Lower lobe of right lung (tissue), 2 donors: ENCODE measurements at places on chromosomes 7 and 10. TPM values are rescaled to one million over a fixed set of nuclear protein-coding genes. Genes with fewer than 3 reads are reported as not detected.

BTBD16 gene
- 0.62 TPM for total RNA-seq

DNA sequence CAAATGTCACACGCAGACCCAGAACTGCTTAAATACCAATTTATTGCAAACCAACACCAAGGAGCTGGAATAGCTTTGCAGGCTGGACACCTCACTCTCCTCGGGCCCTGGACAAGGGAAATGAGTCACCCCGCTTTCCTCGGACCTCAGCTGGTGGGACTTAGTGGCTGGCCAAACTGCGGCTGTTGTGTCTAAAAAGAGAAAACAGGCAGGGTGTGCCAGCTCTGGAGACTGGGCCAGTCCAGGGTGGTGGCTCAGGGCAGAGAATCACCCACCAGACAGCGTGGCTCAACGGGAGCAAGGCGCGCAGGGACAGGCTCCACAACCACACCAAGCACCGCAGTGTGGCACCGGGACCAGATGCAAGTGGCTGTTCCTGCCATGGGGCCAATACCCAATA is 58.2 kb upstream of the CAMK2B start:
- DNase-seq, result no peak

- DNase-seq, result no peak
These were observed 104.6 kb downstream of the CALN1 start for GRCh38 chr7:72307566-72307965.

DNA sequence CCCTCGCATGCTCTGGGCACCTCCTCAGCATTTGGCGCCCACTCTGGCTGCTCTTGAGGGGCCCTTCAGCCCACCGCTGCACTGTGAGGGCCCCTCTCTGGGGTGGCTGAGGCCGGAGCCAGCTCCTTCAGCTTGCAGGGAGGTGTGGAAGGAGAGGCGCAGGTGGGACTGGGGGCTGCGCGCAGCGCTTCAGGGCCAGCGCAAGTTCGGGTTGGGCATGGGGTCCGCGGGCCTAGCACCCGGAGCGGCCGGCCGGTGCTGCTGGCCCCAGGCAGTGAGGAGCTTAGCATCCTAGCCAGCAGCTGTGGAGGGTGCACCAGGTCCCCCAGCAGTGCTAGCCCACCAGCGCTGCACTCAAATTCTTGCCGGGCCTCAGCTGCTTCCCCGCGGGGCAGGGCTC is 305.6 kb upstream of the ANKRD30A start:
- DNase-seq, result no peak

DNA sequence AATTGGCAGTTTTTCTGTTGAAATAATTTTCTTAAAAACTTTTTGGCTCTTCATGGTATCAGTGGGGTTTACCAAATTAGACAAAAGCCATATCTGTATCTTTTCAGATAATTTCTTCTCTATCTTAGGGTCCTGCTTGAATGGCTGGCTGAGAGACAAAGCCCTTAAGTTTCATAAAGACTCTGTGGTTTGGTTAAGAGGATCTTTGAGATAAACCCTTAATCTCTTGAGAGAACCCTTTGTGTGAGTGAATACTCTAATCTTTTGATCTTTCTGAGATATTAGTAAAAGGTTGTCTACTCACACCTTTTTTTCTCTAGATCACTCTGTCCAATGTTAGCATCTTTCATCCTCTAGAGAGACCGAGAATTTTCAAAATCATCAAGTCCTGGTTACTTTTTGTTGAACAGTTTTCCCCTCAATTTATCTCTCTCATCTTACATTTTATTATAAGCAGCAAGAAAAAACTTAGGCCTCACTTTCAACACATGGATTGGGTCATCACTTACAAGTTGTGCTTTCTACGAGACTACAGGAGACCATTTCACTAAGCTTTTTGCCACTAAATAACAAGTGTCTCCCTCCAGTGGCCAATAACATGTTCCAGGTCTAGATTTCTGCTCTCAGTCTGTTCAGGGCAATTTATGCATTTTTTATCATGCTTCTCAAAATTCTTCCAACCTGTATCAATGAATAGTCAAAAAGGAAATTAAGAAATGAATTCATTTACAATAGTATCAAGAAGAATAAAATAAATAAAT is 28.4 kb downstream of the DNAJC9 start:
- no peak for DNase-seq

MAPK8 gene
- total RNA-seq, result 47.9 TPM

VENTX gene
- 4.5 TPM for total RNA-seq

SPDYE8 gene
- total RNA-seq, result not detected

GRCh38 chr7:123666492-123666891 is 10.8 kb downstream of the LMOD2 start:
- no peak for DNase-seq

MKI67 gene
- 4.8 TPM for total RNA-seq

SLC39A12 gene
- 0.41 TPM for total RNA-seq

DNA sequence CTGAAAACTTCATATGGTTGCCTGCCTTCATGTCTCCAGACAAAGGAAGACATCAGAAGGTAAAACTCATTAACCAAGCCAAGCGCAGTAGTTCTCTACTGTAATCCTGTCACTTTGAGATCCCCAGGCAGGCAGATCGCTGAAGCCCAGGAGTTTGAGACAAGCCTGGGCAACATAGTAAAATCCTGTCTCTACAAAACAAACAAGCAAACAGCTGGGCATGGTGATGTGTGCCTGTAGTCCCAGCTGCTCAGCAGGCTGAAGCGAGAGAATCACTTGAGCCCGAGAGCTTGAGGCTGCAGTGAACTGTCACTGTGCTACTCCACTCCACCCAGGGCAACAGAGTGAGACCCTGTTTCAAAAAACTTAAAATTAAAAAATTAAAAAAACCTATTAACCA is 467.4 kb upstream of the SORCS1 start:
- DNase-seq, result no peak

GRCh38 chr7:106863274-106863997 is 1.6 kb upstream of the PIK3CG start:
- DNase-seq, result no peak

- no peak for DNase-seq
These were observed 97.2 kb downstream of the DLG5 start for GRCh38 chr10:77829356-77829755.

DNAH11 gene
- 8.9 TPM for total RNA-seq

SLC16A9 gene
- 0.83 TPM for total RNA-seq

DNA sequence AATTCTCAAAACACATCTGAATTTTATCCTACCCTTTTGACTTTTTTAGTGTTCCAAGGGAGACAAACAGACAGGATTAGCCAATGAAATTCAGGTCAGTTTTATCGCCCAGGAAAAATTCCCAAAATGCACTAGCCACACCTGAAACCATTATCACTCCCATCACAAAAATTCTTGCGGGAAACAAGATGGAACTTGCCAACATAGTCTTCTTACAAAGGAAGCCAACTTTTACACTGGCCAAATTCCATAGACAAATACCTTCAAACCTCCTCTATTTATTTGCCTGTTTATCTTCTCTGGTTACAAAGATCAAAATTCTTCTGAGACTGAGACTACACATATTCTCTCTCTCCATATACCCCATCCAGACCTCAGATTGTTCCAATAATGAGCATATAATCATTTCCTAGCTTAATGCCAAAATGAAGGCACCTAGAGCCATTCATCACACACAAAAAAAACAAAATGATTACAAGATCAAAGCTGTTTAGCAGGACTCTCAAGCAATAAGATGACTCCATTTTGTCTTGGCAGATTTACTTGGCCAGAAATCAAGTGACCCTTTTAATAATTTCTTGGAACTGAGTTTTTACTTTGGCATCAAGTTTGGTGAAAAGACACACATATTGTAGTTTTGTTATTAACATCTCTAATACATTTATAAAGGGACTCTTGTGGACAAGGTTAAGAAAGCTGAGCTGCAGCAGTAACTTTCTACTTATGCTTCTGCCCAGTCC is 30.2 kb downstream of the MET start:
- DNase-seq, result no peak

NUTM2E gene
- total RNA-seq, result not detected

PRKCQ gene
- total RNA-seq, result 8.1 TPM
